ENCODE measurements at places on chromosomes 16 and 17. TPM values are rescaled to one million over a fixed set of nuclear protein-coding genes. Genes with fewer than 3 reads are reported as not detected.

The ATAD5 gene
- polyA plus RNA-seq, result 0.75 TPM

The ITGAL gene
- polyA plus RNA-seq, result 0.28 TPM

The LLGL2 gene
- 6.7 TPM for polyA plus RNA-seq

The FNDC8 gene
- polyA plus RNA-seq, result not detected

The MT1M gene
- polyA plus RNA-seq, result 0.45 TPM

The CLEC19A gene
- not detected for polyA plus RNA-seq

The C17orf78 gene
- polyA plus RNA-seq, result not detected

The TP53TG3F gene
- polyA plus RNA-seq, result 0.02 TPM

- no peak for DNase-seq
Observed at GRCh38 chr17:8159032-8159400, 3.7 kb downstream of the VAMP2 start.

GRCh38 chr17:61659437-61659836, 68.4 kb upstream of the NACA2 start:
- no peak for DNase-seq

- DNase-seq, result no peak
Observed at GRCh38 chr17:332023-332422, 20.6 kb downstream of the RPH3AL start.

GRCh38 chr16:58389724-58390123, 2.5 kb upstream of the GINS3 start:
- DNase-seq, result no peak

DNA sequence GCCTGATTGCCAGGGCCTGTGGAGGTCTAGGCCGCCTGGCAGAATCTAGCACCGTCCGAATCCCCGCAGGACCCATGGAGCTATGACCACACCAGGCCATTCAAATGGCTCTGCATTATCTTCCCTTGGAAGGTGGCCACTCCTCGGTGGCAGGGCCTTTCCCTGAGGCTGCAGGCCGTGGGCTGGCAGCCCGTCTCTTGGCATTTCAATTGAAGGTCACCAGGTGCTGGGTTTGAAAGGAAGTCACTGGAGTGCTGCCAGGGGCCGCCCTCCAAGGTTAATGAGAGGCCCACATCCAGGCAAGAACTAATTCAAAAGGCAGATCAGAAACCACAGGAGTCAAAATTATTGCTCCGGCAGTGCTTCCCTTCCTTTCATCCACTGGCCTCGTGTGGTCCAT, 27.7 kb upstream of the CACNG5 start:
- DNase-seq, result no peak

DNA sequence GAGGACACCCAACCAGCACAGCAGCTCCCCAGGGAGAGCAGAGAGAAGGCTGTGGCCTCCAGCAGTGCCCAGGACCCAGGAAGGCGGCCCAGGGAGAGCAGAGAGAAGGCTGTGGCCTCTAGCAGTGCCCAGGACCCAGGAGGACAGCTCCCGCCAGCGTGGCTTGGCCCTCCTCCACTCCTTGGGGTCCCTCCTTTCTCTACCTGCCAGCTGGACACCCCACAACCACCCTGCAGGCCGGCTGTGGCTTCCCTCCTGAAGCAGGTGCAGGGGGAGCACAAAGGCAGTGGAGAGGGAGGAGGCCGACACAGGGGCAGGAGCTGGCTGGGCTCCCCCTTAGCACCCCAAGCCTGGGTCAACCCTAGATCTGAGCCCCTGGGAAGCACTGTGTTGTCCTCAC, 54.1 kb upstream of the FASN start:
- peak; percentile 28 for DNase-seq

- peak; percentile 50 for DNase-seq
Observed at GRCh38 chr16:4660454-4661007, 32.8 kb upstream of the NUDT16L1 start.

DNA sequence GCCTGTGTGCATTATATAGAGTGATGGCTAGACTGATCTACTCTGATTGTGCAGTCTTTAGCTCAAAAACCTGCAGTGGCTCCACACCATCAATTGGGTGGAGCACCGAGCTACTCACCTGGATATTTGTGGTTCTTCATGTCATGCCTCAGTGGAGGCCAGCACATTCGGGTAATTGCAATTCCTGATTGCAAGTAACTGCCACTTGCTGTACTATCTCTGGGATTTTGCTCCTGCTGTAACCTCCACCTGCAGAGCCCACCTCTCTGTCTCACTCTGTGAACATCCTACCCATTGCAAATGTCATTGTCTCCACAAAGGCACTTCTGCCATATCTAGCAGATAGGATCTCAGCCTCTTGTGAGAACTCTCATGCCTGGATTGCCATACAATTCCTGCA, 1.7 kb upstream of the CCL1 start:
- no peak for DNase-seq

DNA sequence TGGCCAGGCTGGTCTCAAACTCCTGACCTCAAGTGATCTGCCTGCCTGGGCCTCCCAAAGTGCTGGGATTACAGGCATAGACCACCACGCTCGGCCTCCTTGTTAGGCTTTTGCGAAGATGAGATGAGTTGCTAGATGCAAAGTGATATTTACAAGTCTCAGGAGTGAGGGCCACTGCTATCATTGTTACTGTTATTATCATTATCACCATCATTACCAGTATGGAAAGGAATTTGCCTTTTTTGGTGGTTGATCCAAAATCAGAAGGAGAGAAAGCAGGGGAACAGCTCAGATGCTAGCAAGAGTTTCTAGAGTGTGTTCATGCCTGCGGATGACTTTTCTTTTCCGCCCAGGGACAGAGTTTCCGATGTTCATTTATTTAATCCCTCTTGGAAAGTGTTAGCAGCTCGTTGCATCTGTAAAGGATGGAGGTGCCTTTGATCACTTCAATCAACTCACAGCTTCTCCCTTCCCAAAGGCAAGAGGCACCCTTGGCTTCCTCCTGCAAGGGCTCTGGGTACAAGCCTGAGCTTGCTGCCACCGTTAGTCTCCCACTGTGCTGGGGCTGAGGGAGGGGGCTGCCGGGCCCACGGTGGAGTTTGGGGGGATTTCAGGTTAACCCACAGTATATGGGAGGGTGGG, 21.6 kb downstream of the ITPRIPL2 start:
- DNase-seq, result no peak

- no peak for DNase-seq
Observed at GRCh38 chr17:47993031-47993564, 22.2 kb downstream of the CDK5RAP3 start.

DNA sequence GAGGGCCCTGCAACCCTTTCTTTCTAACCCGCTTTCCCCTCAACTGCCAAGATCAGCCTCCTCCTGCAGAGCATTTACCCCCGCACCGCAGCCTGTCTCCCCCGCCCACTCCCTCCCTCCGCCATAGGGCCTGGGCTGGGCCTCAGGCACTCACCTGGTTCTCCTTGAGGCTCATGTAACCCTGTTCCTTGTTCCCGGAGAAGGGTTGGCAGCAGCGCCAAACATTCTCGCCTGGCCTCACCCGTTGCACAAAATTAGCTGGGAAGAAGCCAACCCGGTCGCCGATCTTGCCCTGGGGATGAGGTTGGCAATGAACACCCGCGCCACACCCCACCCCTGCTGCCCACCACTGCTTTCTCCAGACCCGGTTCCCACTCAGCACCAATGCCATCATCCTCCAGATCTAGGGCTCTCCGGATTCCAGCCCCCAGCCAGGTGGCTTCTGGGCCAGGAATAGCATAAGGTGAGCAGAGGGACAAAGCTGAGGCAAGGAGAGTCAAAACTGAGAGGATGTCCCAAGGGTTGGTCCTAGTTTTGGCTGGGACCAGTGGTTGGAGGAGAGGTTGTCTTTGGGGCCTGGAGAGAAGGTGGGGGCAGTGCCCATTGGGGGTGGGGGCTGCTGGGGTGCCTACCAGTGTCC, 12.8 kb downstream of the STAC2 start:
- no peak for DNase-seq

DNA sequence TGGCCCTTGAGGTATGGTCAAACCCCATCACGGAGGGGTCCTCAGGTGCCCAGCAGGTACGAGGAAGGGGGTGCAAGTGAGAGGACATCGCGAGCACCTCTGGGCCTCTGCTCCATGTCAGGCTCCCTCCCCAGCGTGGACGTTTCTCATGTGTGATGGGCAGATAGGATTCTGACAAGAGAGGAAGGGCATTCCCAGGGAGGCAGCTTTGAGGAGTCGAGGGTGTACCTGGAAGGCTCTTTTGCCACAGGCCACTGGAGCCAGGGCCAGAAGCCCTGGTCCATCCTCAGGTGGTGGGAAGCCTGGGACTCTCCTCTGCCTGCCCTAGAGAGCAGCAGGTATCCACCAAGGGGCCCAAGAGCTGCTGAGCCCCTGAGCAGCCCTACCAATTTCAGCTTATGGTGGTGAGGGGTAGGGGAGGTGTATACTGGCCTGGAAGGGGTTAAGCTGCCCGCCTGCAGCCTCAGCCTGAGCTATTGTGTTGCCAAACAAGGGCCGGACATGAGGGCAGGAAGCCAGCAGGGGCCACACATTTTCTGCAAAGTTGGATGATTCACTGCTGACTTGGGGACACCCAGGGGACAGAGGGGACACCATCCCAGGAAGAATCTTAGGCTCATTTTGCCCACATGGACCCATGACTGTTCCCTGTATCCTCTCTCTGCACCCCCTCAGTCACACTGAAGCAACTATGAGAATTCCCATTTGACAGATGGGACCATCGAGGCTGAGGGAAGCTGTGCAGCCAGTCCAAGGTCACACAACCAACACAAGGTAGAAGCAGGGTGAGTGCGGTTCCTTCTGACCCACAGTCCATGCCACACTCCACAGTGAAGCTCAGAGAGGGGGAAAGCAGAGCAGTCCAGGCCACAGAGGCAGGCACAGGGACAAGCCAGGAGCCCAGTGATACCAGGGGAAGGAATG, 1.7 kb downstream of the CDH5 start:
- DNase-seq, result no peak

DNA sequence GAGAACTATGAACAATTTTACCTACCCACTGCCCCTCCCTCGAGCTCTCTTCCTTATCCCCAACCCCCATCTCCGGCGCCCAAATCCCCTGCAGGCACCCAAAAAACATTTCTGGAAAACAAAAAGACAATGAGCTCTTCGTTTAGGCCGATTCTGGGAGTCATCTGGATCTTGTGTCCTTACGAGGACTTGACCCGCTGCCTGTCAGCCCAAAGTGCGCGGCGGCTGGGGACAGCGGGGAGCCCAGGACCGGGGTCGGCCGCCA, 524 bp downstream of the STRADA start:
- DNase-seq, result no peak

- DNase-seq, result peak; percentile 60
Observed at GRCh38 chr17:47615766-47616424, 33.8 kb upstream of the KPNB1 start.

DNA sequence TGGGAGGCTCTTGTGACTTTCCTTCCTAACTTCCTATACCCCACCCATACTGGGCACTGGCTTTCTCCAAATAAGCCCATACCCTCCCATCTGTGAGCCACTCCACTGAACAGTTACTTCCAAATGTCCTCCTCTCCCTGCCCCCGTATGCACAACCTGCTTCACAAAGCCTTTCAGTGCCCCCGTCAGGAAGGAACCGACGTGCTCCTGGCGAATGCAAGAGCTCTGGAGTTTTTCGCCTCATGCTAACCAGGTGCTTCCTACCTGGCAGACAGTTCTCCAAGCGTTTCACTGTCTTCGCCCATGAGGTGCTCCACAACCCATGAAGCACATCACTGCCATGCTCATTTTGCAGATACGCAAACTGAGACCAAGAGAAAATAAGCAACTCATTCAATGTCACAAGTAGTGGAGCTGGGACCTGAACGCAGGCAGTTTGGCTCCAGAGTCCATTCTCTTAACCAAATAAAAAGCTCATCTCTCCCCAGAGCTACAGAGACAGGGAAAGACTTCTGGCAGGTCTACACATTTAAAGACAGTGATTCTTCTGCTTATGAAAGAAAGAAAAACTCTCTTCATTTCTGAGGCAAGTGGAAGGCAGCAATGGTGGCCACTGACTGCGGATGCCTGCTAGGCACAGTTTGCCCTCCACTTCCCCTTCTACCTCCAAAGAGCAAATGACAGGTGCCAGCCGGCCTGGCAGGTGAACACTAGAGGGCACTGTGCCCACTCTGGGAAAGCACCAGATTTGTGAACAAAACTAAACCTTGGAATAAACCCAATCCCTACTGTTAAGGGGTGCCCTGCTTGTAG, 23.8 kb downstream of the SPHK1 start:
- DNase-seq, result peak; percentile 82

DNA sequence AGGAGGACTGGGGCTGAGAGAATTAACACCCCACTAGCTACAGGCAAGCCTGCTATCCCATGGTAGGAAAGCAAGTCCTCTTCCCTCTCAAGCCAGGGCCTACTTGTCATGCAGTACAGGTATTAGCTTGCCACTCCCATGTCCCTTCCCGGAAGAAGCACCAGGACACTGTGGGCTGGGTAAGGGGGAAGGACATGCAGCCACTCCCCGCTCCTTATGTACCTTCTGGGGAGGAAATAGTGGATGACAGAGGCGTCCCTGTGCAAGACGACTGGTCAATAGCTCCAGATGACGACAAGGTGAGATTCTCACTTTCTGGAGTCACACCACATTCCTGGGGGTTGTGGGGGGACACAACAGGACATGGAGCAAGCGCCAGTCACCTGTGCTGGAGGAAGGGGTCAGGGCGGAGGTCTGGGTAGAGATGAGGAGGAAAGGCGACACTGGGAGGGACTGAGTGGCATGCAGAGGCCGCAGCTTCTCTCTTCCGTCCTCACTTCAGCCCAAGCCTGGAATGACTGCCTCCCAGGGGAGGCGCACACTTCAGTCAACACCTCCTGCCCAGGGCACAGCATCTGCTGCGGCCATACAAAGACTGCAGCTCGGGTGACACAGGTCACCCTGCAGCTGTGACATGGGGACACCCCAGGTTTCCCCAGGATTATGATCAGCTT, 15.1 kb upstream of the FOXJ1 start:
- no peak for DNase-seq

DNA sequence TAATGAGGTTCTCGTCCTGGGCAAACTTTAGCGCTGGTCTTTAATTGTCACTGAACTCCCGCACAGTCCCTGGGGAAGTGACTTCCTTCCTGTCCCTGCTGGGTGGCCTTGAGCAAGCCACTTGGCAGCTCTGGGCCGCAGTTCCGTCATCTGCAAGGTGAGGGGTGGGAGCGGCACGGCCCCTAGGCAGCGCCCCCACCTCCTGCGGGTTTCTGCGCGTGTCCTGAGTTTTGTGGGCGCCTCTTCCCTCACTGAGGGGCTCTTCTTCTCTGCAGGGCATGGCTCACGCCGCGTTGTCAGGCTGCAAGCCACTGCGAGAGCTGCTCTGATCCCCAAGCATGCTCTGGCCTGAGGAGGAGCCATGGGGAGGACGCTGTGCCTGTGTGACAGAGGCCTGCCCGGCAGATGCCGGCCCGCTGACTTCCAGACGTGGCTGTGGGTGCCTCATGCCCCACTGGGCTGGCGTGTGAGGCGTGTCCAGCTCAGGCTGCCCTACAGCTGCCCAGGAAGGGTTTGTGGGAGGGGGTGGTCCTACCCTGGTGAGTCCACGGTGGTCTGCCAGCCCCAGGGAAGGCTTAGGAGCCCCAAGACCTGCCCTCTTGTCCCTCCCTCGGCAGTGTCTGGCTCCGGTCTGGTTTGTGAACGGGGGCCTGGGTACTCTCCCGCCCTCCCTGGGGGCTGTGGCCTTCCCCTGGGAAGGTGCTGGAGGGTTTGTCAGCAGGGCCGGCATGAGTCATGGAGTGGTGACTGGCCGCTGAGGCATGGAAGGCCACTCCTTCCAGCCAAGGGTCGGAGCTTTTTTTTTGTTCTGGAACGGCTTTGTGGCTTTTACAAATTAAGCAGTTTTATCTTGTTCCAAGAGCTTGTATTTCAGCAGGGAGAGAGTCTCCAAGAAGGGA, 182.0 kb downstream of the SEC14L1 start:
- peak; percentile 76 for DNase-seq

- DNase-seq, result no peak
Observed at GRCh38 chr16:17311333-17312093, 159.2 kb downstream of the XYLT1 start.

- DNase-seq, result no peak
Observed at GRCh38 chr16:15723808-15724207, 73.8 kb downstream of the NDE1 start.
